ENCODE measurements at places on chromosomes 7 and 10.
A peak's percentile ranks its signal among the peaks of the same experiment; 100 is the strongest.

DNA sequence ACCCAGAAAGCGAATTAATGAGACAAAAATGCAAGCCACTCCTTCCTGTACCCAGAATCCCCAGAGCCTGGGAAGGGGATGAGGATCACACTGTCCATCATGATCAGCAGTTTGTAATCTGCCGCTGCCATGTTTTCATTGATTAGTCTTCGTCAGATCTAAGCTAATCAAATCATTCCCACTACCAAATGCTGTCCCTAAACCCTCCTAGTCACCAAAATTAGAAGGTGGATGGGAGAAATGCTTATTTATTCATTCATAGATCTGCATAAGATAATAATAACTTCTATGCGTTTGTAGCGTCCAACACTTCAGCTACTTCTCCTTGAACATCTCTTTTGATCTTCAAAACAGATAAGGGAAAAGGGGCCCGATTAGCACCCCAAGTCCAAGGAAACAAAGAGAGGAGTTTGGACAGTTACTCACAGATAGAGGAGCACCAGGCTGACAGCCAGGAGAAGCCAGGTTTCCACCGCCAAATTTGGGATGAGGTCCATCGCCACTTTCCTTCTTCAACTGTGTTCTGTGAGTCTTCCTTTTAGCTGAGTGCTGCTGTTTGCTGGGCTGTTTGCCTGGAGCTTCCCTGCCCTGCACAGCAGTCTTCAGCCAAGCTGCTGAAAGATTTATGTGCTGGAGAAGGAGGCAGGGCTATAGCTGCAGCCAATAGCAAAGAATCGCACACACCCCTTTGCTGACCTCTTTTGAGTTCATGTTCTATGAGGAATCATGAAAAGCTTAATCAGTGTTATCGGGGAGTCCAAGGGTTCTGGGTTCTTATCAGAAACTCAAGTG, at the start of gene CYP3A5:
Gene CYP3A5 (minus strand): TSS at position 597 of the 792 bp plus-strand sequence. CDS start 100 bp downstream, at position 497.
- no peak for DNase-seq

DNA sequence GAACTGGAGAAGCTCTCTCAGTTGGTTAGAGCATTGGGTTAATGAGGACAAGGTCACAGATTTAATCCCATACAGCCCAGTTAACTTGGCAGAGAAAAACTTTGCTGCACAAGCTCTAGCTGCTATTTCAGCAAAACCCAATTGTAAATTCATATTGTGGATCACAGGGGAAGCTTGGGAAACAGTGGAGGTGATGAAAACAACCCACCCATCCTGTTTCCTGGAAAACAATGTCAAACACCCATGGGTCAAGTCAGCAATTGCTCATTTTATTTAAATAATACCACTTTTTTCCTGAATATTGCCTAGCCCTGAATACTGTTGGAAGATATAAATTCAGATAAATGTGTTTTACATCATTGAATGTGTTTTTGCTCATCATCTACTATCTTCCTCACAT, 900.6 kb upstream of the LRRTM3 start:
- no peak for DNase-seq

DNA sequence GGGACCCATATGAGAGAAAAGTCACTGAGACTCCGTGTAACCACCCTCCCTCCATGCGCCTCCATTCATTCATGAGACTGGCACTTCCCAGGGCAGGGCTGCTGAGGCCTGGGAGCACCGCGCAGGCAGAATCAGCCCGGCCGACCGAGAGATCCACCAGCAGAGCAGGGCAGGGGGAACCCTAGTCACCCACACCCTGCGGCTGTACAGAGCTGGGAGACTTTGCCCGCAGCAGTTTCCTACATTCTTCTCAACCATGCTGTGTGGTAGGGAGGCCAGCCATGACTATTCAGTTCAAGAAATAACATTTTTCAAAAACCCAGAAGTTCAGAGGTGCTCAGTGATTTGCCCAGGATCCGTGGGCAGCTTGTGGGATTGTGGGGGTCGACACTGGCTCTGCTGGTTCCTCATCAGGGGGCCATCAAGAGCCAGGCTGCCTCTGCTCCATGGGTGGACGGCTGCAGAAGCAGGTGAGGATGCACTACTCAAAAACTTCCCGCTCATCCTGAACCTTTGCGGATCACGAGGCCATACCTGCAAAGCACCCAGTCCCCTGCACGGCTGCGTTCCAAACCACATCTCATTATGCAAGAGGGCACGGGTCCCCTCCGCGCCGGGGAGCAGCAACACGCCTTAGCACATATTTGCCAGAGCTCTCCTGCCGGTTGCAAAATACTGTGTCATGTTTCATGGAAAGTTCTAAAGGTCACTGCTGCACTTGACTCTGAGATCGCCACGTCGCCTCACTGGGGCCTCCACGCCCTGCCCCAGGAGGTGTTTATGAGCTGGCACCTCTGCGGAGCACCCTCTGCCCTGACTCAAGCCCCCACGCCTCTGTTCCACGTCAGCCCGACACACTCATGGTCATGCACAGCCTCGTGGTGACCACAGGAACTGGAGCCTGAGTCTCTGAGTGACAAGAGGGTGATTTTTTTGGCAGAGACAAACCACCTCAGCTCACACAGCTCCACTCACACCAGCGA, 132.0 kb downstream of the PRKAG2 start:
- DNase-seq = no peak

- DNase-seq = no peak
Observed at GRCh38 chr7:103879411-103879810, 110.0 kb downstream of the RELN start.

DNA sequence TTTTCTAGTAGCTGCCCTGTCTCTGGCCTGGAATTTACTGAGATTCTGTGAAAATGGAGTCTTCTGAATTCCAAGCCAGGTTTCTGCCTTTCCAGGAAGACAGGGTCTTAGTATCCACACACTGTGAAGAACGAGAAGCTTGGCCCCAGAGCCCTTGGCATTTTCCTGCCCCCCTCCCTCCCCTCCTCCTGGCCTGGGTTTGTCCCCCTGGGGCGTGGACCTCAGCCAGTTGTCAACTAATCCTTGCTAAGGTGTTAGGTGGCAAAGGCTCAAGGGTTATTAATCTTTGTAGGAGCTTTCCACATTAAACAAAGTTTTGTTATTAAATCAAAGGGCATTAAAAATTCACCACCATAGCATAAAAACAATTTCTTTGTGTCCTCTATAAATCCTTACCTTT, 329.5 kb downstream of the RNLS start:
- no peak for DNase-seq

DNA sequence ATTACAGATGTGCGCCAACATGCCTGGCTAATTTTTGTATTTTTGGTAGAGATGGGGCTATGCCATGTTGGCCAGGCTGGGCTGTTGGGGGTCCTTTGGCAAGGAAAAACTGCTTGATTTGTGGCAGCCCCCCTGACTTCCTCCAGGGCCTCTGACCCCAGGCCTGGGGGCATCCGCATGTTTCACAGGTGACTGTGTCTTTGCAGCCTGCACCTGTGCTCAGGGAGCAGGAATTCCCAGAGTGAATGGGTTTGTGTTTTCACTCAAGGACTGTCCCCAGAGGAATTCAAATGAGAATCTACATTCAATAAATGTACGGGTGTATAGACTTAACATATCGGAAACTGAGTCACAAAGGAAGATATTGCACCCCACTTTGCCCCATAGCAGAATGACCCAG, 11.6 kb upstream of the CLIP2 start:
- no peak for DNase-seq

GRCh38 chr10:63466144-63466935, 563 bp upstream of the JMJD1C start:
- DNase-seq = peak; percentile 54

- DNase-seq = no peak
Observed at GRCh38 chr7:99446096-99446495, 7.4 kb downstream of the CPSF4 start.

DNA sequence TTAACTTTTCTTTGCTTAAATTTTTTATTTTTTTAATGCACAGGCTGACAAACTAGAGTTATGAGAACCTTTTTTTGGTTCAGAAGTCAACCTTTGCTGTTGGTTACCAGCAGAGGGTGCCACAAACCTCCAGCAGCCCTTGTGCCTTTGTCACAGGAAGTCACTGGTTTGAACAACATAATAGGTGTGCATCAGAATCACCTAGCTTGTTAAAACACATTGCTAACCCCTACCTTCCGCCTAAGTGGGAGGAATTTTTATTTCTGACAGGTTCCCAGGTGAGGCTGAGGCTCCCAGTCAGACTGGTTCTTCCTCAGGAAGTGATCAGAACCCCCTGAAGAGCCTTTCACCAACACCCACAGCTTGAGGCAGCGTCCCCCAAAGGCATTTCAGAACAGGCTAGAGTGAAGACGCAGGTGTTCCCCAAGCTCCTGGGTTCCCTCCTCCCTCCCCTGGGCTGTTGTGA, 22.6 kb upstream of the VDAC2 start:
- DNase-seq = peak; percentile 76

GRCh38 chr10:7093368-7093767, 317.5 kb downstream of the SFMBT2 start:
- DNase-seq = no peak

DNA sequence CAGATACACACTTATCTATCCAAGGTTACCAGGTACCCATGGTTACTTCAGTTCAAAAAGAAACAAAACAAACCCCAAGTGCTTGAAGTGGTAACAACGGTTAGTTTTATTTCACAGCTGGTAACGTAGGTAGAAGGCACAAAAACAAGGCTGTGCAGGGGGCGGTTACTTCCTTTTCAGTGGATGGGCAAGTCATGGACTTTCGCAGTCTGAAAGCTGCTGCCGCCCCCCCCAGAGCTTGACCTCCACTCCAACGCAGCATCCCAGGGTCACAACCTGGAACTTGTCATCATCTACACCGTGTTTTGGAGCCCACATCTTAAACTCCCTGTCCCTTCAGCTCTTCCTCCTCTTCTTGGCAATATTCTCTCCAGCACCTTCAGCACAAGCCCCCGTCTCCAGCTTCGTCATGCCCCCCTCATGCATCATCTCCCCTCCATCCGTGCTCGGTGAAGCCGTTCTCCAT, 181.2 kb upstream of the ITGB1 start:
- peak; percentile 77 for DNase-seq
